ENCODE measurements at places on chromosomes 6 and 20.
A peak's percentile ranks its signal among the peaks of the same experiment; 100 is the strongest.

- no peak for DNase-seq
Measured at GRCh38 chr20:47677635-47678453, 107.4 kb downstream of the SULF2 start.

DNA sequence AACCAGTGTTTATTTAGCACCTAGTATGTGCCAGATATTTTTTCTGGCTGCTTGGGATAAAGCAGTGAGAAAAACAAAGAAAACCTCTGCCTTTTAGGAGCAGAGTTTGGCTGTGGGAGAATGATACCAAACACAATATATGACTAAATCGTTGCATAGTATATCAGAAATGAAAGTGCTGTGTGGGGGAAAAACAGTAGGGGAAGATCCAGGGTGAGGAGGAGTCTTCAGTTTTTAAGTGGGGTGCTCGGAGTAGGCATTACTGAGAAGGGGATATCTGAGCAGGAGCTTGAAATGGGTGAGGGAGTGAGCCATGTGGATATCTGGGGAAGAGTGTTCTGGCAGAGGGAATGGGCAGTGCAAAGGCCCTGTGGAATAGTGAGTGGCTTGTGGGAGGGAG lies 23.0 kb downstream of the TAF8 start:
- no peak for DNase-seq

DNA sequence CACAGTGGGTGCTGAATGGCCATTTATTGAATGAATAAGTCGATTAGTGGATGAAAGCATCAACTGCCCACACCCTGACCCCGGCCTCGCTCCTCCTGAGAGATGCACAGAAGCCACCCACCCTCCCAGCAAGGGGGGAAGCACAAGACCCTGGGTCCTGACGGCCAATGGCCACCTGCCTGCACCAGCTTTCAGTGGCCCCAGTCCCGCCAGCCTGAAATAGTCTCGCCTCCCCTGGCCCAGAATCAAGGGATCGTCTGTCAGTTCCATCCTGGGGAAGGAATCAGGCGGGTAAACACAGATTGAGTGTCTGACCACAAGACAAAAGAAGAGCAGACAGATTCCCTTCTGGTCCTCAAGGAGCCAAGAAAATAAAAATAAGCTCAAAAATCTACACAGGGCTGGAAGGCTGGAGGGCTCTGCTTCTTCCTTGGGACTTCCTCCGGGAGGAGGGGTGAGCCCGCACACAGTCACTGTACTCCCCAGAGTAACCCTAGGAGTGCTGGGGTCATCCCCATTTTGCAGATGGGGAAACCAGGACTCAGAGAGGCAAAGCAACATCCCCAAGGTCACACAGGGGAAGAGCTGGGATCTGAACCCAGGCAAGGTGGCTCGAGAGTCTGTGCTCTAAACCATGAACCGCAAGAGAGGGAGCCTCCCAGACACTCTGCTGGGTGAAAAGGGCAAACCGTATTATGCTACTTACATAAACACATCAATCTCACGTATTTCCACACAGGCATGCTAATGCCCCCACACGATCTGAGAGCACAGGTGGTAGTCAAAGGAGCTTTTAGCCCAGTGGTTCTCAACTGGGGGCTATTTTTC lies 7.8 kb downstream of the PREX1 start:
- no peak for DNase-seq

DNA sequence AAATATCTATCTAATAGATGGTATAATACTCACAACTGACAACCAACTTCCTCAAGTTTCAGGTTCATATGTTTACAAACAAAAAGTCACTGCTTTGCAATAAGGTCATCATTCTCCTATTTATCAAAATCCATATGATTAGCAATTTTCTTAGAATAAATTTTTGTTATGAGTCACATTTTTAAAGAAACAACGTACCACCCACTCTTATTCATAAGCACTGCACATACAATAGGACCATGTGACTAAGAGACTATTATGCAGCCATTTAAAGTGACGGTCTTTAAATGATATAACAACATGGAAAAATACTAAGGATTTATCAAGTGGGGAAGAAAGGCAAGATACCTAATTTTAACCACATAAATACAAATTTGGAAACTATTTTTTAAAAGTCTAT lies 40.0 kb downstream of the REPS1 start:
- no peak for DNase-seq

DNA sequence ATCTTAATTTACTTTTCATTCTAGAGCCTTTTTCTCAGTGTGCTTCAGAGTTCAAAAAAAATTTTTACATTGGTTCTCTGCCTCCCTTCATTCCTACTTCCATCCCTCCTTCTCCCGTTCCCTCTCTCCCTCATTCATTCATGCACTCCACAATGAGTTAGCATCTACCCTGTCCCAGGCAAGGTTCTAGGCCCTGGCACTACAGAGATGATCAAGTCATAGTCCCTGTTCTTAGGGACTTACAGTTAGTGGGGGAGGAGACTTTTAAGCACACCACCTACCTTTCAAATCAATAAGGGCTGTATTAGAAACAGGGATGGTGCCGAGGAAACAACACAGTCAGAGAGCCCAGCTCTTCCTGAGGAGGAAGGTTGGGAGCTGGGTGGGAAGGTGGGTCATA lies 40.3 kb downstream of the MAP3K5 start:
- no peak for DNase-seq

- no peak for DNase-seq
Measured at GRCh38 chr6:165894171-165894825, 231.3 kb upstream of the PDE10A start.

DNA sequence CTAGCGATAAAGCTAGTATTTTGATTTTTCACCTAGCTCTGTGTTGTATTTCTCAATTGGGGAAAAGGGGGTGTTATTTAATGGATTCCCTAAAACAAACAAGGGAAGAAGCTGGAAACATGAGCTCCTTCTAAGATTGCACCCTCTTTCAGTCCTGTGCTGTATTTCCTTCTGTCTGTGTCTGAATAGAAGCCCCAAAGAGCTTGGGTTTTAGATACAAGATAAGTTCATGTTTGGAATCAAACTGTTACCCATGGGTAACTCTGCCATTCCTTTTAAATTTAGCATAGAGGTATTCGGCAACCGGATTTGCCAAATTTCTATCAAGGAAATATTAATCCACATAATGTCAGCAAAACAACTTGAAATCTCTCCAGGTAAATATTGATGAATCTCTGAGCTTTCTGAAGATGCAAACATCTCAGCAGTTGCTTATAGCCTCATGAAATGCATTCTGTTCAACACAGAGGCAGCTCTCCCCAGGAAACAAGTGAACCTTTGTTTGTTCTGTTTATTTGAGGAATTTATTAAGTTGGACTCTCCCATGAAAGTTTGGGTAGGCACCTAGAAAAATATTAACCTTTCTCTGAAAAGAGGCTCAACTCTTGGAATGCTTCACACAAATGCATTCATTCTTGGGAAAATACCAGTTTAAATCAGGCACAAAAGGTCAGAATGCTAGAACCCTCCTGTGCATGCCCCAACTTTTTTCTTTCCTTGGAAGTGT lies 9.9 kb upstream of the SCGN start:
- DNase-seq = no peak

DNA sequence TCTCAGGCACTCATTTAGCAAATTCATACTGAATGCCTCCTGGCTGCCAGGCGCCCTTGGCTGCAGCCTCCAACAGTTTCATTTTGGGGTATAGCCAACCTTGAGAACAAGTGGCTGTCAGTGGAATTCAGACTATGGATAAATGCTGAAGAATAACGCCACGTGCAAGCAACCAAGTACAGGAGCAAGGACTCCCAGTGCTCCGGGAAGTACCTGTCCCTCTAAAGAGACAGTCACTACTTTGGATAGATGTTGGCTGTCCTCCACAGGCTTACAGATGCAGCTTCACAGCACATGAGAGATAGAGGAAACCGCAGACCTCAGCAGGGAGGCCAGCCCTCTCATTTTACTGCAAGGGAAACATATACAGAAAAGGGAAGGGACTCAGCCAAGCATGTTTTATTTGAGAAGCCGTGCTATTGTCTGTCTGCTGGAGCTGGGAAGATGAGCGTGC lies 658.2 kb downstream of the PTPRT start:
- DNase-seq = no peak

- DNase-seq = no peak
Measured at GRCh38 chr20:4150070-4150441, 134.7 kb upstream of the RNF24 start.

GRCh38 chr6:14211562-14211942 lies 94.0 kb downstream of the CD83 start:
- DNase-seq = no peak

DNA sequence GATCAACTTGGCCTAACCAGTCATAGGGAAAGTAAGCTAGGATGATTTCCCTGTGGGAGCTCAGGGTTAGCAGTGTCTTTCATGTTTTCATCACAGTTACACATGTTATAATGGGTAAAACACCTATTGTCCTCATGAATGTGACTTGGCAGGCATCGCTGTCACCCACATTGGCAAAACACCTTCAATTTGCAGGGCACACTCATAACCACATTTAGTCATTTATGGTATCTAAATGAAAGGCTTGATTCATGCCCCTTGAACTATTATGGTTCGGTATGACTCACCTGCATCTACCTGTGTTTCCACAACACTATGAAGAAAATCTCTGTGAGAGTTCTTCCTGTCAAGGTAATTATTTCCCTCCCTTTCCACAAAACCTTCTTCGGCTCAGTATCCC lies 49.2 kb downstream of the FRK start:
- DNase-seq = no peak

GRCh38 chr6:137727216-137727765 lies 139.8 kb upstream of the TNFAIP3 start:
- DNase-seq = no peak

- no peak for DNase-seq
Measured at GRCh38 chr20:17872959-17873358, 95.6 kb downstream of the SNX5 start.

- no peak for DNase-seq
Measured at GRCh38 chr6:40723967-40724366, 136.8 kb upstream of the LRFN2 start.

GRCh38 chr6:128520436-128521281 lies at the start of gene PTPRK:
PTPRK (minus strand) TSS chr6:128520599; CDS start chr6:128520358, 241 bp downstream.
- peak; percentile 77 for DNase-seq

DNA sequence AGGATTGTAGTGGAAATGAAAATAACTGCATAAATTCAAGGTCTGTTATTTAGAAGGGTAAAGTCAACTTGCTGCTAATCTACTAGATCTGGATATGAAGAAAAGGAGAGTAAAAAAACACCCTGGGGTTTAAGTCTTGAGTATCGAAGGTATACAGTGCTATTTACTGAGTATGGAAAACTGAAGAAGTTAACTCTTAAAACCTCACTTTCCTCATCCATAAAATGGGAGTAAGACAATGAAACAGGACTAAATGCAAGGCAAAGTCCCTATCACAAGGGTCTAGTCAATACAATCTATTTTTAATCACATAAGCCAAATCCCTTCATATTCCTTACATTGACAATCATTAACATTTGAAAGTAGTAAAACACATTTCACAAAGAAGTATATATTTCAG lies 2.2 kb downstream of the FBXO5 start:
- no peak for DNase-seq

- DNase-seq = no peak
Measured at GRCh38 chr6:131213501-131213990, 78.3 kb downstream of the AKAP7 start.

GRCh38 chr20:49276961-49277785 lies 684 bp downstream of the ZNFX1 start:
- peak; percentile 80 for DNase-seq

DNA sequence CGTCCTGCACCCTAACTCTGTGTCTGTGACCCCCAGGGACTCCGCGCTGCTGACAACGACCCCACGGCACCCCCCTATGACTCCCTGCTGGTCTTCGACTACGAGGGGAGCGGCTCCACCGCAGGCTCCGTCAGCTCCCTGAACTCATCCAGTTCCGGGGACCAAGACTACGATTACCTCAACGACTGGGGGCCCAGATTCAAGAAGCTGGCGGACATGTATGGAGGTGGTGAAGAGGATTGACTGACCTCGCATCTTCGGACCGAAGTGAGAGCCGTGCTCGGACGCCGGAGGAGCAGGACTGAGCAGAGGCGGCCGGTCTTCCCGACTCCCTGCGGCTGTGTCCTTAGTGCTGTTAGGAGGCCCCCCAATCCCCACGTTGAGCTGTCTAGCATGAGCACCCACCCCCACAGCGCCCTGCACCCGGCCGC lies 129.0 kb downstream of the TAF4 start:
- no peak for DNase-seq

DNA sequence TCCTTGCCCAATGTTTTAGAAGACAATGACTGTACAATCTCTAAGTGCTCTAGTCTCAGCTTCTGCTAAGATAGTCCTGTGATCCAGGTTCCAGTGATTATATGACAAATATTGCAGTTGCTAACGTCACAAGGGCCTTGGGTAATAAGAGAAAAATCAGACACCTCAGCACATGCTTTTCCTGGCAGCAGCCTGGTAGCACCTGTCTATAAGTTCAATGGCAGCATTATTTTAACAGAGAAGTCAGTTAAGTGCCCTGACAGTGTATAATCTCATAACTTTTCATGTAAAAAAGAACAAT lies 121.3 kb upstream of the BCLAF1 start:
- no peak for DNase-seq

DNA sequence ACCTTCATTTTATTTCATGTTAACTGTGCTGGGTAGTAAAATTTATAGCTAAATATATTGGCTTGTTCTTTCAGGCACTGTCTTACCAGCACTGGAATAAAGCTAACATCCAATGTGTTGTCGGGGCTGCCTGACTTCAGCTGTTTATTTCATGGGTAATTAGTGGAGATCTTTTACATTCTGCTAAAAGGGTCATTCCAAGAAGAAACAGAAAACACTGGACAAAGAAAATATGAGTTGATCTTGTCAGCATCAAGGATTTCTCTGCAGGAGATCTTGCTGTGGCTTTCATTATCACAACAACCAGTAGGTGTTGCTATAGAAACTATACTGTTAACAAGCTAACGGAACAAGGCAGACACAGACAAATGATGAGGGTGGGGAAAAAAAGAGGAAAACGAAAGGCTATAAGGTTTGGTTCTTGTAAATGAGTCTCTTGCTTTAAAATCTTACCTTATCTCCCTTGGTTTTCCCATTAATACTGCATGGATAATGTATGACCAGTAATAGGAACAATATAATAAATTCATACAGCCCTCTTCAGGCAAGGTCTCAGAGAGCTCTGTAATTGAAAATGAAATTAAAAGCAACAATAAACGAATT lies 206.8 kb downstream of the SIM1 start:
- DNase-seq = no peak

- no peak for DNase-seq
Measured at GRCh38 chr20:54208548-54209176, 775 bp downstream of the PFDN4 start.

Measured in natural killer cell treated with Interleukin-12 subunit alpha and Interleukin-12 subunit beta and Interleukin-15 and Interleukin-18, amount 100 ng/mL, for 72 hours (primary cell).